ENCODE measurements at places on chromosomes 13 and 19.
A peak's percentile ranks its signal among the peaks of the same experiment; 100 is the strongest.

DNA sequence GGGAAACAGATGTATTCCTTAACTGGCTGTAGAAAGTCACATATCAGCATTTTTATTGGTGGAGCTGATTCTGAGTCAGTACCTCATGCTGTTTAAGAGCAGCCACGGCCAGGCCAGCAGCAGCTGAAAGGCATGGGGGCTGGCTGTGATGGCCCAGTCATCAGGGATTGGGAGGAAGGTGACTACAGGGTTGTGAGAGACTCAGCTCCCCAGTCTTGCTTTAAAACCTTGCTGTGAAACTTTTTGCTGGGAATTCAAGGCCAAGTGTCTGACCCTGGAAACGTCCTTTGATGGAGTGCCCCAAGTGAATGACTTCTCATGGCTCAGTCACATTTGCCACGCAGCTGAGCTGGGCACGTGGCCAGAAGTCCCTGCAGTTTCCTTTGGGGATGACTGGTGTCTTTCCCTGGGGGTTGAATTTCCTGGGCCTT, 39.1 kb upstream of the RNF113B start:
- DNase-seq, result no peak

DNA sequence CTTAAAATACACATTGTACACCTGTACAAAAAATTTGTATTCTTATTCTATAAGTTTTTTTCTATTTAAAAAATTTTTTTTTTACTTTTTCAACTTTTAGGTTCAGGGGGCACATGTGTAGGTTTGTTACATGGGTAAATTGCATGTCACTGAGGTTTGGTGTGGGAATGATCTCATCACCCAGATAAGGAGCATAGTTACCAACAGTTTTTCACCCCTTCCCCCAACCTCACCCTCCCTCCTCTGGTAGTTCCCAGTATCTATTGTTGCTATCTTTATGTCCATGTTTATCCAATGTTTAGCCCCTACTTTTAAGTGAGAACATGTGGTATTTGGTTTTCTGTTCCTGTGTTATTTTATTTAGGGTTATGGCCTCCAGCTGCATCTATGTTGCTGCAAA, 89.9 kb downstream of the CDK8 start:
- no peak for DNase-seq

DNA sequence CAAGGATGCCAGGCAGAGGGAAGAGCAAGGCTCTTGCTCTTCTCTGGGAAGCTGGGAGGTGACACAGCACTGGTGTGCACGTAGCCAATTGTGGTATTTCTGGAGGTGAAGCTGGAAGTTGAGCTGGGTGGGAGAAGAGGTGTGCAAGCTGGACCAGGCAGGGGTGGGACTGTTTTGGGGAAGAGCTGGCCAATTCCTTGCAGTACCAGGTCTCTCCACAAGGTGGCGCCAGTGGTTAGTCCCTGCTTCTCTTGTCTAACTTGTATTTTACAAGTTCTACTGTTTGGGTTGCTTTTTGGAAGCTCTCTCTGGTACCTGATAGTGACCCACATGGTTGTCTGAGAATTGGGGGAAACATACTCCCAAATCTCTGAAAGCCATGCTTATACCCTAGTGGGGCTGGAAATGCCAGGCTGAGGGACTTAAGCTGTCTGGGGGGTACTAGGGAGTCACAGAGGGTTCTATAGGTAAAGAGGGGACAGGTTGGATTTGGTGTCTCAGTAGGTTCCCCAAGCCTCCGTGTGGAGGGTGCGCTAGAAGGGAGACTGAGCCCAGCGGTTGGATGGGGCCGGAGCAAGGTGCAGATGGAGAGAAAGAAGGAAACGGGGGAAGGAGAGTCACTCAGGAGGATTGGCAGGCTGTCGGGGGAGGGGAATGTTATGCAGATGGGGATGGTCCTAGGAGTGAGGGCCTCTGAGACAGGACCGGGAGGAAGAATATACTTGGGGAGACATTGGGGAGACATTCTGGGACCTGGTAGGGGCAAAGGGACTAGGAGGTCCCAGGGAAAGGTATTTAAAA, 3.0 kb downstream of the HPN start:
- DNase-seq, result peak; percentile 57

GRCh38 chr19:14540741-14541525, 11.5 kb downstream of the TECR start:
- no peak for DNase-seq

DNA sequence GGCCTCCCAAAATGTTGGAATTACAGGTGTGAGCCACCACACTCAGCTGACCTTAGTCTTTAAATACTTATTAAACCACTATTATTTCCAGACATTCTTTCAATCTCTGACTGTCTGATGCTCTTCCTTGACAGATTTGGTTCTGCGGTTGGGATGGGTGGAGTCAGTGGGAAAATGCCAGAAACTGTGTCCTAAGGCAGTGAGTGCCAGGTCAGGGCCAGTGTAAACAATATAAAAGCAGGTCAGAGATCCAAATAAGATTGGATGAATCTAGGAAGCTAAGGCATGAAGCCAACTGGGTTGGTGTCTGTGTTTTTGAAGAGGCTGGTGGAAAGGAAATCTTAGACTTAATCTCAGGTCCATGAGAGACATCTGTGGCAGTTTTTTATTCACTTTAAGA, 74.7 kb downstream of the KLF5 start:
- DNase-seq, result no peak

GRCh38 chr13:24651718-24652345, 28.4 kb upstream of the ATP12A start:
- no peak for DNase-seq

DNA sequence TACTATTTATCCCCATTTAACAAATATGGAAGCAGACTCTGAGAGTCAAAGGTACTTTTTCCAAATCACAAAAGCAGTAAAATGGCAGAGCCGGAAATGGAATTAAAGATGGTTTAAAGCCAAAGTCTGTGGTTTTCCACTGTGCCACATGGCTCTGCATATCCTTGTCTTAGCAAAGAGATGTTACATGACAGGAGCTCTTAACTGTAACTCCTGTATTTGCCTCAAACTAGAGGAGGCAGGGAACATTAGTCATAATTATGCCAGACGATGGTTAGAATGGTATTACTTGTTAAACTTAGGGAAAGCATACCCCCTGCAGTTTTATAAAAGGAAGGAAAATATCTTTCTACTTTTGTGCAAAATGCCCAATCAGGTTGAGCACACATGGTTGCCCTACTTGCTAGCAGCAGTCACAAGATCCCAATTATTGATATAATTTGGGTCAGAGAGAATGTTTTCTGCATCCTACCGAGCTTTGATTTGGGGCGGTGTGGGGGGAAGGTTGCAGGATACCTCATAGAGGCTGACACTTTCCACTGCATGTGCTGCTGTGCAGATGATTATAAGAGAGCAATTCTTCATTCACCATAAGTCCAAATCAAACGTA, 42.0 kb upstream of the MAB21L1 start:
- DNase-seq, result no peak

DNA sequence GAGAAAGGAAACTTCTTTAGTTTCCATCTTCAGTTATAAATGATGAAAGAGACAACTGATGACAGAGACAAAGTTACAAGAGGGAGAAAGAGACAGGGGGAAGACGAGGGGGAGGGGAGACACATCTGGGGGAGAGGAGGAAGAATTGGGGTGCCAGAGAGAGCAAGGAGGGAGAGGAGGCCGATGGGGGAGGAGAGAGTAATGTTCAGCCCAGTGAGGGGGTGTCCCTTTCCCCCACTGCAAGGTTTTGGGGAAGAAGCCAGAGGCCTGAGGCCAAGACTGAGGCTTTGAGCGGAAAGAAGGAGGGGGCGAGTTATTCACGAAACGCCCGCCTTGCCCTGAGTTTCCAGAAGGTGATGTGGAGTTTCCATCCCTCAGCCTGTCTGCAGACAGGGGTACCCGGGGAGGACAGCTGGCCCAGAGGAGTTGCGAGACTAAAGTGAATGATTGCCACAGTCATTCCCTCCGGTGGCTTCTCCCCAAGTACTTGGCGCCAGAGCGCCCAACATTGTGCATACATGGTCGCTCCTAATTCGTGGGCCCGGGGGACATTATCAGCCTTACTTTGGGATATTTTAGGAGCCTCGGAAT, 558 bp upstream of the PPAN start:
- peak; percentile 72 for DNase-seq

- no peak for DNase-seq
Observed at GRCh38 chr13:50543782-50544181, 299.7 kb downstream of the DLEU7 start.

DNA sequence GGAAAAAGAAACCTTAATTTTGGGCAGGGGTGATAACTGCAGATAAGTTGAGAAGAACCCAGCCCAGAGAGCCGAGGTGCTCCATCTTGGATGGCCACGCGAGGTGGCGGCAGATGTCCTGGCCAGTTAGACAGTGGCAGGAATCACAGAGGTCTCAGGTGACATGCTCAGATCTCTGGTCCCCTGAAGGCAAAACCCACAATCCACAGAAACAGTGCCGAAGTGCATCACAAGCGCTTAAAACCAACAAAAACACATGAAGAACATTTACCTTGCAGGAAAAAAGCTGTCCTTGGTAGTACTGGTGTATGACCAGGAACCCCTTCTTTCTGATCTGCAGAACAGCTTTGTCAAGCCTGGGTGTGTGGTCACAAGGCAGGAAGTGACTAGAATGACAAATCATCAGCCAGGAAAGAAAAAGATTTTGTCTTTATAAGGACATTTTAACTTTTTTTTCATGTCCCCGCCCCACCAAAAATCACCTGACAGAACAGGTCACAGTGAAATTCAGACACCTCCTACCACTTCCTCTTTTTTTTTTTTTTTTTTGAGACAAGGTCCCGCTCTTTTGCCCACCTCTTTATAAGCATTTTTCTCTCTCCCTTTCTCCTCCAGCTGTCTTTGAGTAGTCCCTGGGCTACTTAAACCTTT, at the start of gene LCP1:
TSS of gene LCP1 (minus strand) at position 338 of the 651 bp plus-strand sequence. CDS start 22,515 bp downstream, outside the sequence.
- peak; percentile 53 for DNase-seq

DNA sequence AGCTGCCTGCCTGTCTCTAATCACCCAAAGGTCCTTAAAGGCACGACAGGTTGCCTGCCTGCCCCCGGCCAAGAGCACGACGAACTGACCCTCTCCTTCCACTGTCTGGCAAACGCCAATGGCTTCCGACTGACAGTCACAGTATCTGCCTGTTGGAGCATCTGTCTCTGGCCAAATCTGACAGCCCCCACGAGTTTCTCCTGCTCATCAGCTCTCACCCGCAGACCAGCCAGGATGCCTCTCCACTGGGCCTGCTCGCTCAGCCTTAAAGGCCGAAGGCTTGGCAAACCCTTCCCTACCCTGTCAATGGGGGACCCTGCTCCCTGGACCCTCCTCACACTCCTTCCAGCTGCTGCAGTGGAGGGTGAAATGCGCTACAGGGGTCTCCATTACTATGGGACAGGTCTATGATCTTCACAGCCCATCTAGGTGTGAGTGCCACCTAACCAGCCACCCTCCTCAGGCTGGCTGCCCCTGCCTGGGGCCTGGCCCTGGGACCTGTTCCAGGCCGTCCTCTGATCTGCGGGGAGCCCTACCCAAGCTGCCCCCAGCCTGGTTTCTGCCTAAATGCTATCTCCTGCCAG, 932 bp downstream of the FAM83E start:
- no peak for DNase-seq

- no peak for DNase-seq
Observed at GRCh38 chr13:108915095-108915633, 285.8 kb downstream of the MYO16 start.

- no peak for DNase-seq
Observed at GRCh38 chr13:46355901-46356590, 31.0 kb downstream of the RUBCNL start.

DNA sequence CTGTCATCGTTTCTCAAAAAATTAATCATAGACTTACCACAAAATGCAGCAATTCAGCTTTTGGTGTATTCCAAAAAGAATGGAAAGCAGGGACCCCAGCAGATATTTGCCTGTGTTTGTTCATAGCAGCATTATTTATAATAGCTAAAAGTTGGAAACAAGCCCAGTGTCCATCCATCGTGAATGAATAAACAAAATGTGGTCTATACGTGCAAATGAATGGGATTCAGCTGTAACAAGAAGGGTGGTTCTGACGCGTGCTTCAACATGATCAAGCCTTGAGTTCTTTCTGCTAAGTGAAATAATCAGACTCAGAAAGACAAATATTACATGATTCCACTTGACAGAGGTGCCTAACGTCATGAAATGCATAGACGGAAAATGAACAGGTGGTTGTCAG, 36.4 kb downstream of the PSG11 start:
- DNase-seq, result no peak

GRCh38 chr13:43303033-43303729, 279.8 kb downstream of the DNAJC15 start:
- DNase-seq, result no peak

- no peak for DNase-seq
Observed at GRCh38 chr13:111551204-111551820, 230.9 kb downstream of the TEX29 start.

GRCh38 chr13:76667551-76667950, 218.7 kb downstream of the KCTD12 start:
- no peak for DNase-seq

DNA sequence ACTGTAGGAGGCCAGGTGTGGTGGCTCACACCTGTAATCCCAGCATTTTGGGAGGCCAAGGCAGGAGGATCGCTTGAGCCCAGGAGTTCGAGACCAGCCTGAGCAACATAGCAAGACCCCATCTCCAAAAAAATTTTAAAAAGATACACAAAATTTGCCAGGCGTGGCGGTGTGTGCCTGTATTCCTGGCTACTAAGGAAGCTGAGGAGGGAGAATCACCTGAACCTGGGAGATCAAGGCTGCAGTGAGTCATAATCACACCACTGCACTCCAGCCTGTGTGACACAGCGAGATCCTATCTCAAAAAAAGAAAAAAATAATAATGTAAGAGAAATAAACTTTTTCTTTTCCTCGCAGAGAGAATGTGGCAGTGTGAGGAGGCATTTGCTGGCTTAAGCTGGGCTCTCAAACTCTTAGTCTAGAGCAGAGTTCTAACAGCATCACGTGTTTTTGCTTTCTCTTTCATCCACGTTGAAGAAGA, 21.1 kb downstream of the FAM187B start:
- no peak for DNase-seq

GRCh38 chr13:51475727-51476501, 23.1 kb upstream of the INTS6 start:
- no peak for DNase-seq

DNA sequence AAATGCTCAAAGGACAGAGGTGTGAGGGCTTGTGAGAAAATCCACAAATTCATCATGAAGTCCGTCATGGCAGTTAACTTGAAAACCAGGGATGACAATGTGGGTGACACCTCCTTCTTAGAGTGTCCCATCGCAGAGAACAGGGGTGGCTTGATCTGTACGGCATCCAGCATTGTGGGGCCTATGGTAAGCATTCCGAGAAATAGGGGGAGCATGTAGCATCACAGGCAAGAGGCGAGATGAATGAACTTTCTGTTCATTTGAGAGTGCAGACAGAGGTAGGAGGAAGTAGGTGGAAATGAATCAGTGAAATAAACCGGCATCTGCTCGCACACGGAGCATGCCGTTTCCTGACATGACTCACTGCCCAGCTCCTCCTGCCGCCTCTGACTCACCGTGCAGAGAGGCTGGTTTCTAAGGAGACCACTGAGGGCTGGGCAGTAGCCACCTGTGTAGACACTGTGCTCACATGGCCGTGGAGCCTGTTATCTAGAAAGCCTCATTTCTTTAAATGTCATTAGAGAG, 339.0 kb downstream of the RFC3 start:
- peak; percentile 35 for DNase-seq

Measured in stimulated activated CD4-positive, alpha-beta T cell treated with anti-CD3 and anti-CD28 coated beads, Interleukin-4, amount 100 ng/mL, for 1 hour (primary cell).